SW 1271 (cell line): ENCODE measurements at places on chromosomes 4 and X.

DNA sequence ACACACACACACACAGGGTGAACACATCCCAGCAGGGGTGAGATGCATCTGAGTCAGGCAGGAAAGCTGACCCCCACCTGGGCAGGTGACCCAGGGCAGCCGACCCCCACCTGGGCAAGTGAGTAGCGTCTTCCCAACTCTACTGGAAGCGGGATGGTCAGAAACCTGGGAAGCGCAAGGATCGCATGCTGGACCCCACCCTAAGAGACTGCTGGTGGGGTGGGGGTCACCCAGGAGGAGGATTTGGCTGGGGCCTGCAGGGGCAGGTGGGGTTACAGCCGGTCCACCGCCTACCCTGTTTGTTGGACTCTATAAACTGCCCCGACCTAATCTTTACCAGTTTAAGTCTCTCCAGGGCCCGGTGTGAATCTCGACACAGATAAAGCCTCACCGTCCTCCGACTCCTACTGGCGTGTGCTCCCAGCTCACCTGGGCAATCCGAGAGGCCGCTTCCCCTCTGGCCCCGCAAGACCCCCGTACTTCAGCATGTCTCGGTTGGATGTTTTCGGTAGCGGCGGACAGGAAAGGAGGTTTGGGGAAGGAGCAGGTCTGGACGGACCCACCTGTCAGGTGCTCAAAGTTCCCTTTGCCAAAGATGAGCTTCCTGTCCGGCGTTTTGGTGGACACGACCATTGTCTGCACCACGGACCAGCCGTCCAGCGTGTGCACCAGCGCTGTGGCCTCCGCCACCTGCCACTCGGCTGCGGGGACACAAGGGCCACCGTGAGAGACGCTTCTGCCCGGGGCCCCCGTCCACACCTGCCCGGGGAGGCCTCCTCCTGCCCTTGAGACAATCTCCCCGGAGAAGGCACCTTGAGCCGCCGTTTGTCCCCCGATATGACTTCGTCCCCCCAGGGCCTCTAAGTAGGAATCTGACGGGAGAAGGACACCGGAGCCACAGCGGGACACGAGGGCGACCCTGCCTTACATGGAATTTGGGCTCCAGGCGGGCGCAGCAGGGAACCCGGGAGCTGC is 2.0 kb downstream of the GTPBP6 start:
- DNase-seq: no peak

GRCh38 chr4:141659539-141659938 is 23.2 kb downstream of the IL15 start:
- DNase-seq: no peak

DNA sequence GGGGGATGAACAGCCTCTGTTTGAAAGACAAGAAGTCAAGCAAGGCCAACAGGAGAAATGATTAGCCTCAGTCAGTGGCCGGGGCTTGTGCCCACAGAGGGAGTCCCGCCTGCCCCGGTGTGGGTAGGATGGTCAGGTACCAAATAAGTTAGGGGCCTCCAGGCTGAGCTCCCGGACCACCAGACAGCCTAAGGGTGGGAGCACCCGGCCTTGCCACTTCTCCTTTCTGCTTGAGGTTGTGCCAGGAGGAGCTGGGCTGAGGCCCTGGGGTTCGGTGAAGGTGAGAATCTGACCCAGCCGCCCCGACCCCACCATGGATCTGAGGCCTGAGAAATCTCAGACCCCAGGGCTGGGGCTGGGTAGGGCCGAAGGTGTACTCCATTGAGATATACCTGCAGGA is 48.8 kb downstream of the EFNB1 start:
- DNase-seq: no peak

GRCh38 chrX:94942603-94943002 is 1268.6 kb downstream of the FAM133A start:
- DNase-seq: no peak

- DNase-seq: no peak
Observed at GRCh38 chr4:3769642-3770184, 3.5 kb downstream of the ADRA2C start.

DNA sequence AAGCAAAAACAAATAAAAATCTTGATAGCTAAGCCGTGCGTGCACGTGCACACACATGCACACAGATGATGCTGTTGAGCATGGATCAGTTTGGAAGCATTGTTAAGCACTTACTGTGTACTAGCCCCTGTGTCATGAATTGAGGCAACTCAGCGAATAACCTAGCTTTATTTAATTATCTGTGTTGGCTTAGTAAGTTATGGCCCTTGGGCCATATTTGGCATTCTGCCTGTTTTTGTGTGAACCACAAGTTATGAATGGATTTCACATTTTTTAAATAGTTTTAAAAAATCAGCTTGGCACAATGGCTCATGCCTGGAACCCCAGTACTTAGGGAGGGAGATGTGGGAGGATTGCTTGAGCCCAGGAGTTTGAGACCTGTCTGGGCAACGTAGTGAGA is 113.6 kb upstream of the CBLL2 start:
- DNase-seq: no peak

GRCh38 chr4:104492183-104492771 is 2.4 kb downstream of the CXXC4 start:
- no peak for DNase-seq

- DNase-seq: no peak
Observed at GRCh38 chrX:86016139-86016538, 31.2 kb downstream of the CHM start.

DNA sequence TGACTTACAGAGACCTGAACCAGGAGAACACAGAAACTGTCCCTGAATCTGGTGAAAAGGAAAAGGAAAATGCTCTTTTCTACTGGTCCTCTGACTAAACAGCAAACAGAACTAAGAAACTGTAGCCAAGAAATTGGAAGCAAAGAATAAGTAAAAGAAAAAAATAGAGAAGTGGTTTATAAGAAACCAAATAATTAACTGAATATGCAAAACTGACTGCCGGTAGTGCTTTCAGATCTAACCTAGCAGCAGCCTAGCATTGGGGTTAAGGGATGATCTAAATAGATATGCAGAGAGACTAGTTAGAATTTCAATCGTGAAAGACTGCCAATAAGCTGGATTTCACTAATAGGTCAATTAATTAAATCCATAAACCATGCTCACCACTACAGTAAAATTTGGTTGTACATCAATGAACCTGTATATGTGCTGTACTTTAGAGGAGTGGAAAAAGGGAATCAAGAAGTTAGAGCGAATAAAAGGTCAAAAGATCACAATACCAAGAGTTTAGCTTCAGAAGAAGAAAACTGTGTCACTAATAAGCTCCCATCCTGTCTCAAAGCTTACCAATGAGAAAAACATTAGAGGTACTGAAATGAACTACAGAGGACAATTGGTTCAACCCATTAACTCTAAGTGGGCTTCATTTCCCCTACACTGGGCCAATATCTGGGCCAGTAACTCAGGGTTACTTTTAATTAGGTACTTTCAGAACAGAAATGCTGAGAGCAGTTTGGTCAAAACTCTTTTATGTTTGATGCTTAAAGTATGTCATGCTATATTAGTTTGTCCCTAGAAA is 53.6 kb downstream of the KLHL13 start:
- no peak for DNase-seq

- no peak for DNase-seq
Observed at GRCh38 chr4:40210776-40211175, 13.9 kb downstream of the RHOH start.

DNA sequence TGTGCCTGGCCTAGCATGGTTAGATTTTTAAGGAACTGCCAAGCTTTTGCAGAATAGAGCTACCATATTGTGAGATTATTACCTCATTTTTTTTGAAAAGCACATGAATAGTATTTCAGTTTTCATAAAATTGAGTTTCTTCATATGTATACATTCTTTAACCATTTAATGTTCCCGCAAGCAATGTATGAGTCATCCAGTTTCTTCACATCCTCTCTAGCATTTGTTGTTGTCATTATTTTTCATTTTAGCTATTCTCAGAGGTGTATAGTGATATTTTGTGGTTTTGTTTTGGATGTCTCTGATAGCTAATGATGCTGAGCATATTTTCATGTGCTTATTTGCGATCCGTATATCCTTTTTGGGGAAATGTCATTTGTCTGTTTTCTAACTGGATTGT is 74.9 kb downstream of the GLUD2 start:
- DNase-seq: no peak

DNA sequence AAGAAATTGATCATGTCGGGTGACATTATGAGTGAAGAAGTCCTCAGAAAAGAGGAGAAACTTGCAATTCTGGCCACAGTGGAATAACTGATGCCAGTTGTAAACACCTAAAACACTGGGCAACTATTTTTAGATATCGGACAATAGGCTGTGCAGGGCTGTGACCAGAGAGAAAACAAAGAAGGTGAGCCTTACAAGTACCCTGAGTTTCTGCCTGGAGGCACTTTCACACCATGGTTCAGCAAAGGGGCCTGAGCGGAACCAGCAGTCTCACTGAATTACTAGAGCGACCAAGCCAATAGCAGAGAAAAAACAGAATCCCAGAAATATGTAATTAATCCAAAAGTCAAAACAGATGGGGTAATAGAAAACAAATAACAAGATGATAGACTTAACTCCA is 11.2 kb downstream of the IRAK1 start:
- no peak for DNase-seq

GRCh38 chr4:150739591-150739990 is 157.6 kb downstream of the MAB21L2 start:
- DNase-seq: no peak

DNA sequence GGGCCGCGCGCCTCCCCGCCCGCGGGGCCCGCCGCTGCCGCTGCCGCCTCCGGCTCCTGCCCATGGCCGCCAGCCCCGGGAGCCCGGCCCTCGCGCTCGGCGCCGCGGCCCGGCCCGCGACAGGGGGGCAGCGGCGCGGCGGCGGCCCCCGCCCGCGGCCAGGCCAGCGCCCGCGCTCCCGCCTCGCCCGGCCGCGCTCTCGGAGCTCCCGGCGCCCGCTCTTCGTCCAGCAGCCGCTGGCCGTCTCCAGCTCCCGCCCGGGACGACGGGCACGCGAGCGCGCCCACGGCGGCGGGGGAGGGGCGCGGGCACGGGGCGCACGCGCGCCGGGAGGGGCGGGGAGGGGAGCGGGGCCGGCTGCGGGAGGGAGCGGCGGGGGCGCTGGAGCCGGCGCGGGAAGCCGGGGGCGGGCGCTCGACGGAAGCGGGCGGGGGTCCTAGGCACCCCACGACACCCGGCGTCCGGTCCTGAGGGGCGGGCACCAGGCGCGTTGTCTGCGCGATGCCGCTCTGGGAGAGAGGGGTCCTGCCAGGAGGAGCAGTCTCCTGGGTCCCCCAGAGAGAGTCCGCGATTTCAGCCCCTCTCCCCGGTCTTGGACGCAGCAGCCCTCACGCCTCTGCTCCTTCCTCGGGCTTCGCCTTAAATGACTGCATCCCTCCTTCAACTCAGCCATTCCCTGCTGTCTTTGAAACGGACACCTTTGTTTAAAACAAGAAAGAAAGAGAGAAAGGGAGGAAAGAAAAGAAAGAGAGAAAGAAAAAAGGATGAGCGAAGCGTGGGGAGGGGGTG is 490 bp upstream of the PDZD4 start:
- no peak for DNase-seq

DNA sequence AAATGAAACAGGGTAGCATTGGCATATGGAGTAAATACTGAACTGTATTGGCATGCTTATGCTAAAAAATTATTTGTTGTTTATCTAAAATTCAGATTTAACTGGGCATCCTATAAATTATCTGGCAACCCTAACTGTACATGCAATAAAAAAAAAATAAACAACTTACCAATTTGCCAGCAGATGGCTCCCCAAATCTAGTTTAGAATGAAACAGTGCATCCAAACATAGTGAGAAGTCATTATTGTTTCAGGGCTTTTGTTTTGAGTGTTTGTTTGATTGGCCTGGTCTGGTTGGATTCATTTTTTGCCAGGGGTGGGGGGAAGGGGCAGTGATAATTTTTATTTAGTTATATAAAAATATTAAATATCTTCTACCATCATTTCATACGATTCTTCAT is 12.8 kb upstream of the NSUN7 start:
- DNase-seq: peak; percentile 42

- DNase-seq: no peak
Observed at GRCh38 chr4:164512124-164512523, 241.8 kb upstream of the SMIM31 start.

GRCh38 chr4:142226014-142226413 is 589.6 kb downstream of the IL15 start:
- no peak for DNase-seq

GRCh38 chrX:102963955-102964354 is 26.9 kb downstream of the RAB40AL start:
- DNase-seq: no peak

- no peak for DNase-seq
Observed at GRCh38 chr4:154595807-154596206, 5.3 kb upstream of the FGA start.

- DNase-seq: no peak
Observed at GRCh38 chrX:9362363-9362928, 102.4 kb upstream of the TBL1X start.

DNA sequence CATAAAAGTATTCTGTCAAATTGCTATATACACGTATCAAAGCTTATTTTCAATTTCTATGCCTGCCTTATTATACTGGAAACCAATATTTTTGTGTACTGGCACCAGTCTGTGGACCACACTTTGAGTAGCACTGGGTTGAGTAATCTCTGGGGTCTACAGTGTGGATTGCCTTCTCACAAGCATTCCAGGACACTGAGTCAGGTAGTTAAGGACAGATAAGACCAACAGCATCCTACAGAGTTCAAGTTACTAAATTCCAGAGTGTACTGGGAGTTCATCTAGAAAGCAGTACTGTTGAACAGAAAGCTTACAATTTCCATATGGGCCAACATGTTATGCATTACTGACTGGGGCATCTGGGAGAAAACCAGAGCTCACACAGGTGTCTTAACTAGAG is 61.8 kb downstream of the VMA21 start:
- peak; percentile 50 for DNase-seq

- no peak for DNase-seq
Observed at GRCh38 chrX:7261672-7262332, 113.8 kb upstream of the PUDP start.

GRCh38 chrX:109959356-109959871 is 43.5 kb upstream of the TMEM164 start:
- no peak for DNase-seq

DNA sequence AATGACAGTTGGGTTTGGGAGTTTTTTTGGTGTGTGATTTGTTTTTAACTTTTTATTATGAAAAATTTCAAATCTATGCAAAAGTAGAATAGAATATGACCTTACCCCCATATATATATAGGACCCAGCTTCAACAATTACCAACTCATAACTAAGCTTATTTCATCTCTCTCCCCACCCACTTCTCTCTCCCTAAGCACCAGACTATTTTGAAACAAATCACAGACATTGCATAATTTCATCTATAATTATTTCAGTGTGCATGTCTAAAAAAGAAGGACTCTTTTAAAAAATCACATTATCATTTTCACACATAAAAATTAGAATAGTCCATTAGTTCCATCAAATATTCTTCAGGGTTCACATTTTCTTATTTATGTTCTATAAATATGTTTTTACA is 28.3 kb upstream of the NKX6-1 start:
- DNase-seq: no peak

- DNase-seq: no peak
Observed at GRCh38 chr4:37794056-37794455, 32.4 kb upstream of the PGM2 start.
